ENCODE measurements at places on chromosomes 2 and 18.
A peak's percentile ranks its signal among the peaks of the same experiment; 100 is the strongest.

- no peaks in the 10 kb centered on the region for H3K36me3 ChIP-seq
- no peak for DNase-seq
- H3K27me3 ChIP-seq = no peaks in the 10 kb centered on the region
- no peaks in the 10 kb centered on the region for H3K4me1 ChIP-seq
- H3K27ac ChIP-seq = no peak overlapping the region
Measured at GRCh38 chr2:170217778-170218251, 39.9 kb downstream of the MYO3B start.

DNA sequence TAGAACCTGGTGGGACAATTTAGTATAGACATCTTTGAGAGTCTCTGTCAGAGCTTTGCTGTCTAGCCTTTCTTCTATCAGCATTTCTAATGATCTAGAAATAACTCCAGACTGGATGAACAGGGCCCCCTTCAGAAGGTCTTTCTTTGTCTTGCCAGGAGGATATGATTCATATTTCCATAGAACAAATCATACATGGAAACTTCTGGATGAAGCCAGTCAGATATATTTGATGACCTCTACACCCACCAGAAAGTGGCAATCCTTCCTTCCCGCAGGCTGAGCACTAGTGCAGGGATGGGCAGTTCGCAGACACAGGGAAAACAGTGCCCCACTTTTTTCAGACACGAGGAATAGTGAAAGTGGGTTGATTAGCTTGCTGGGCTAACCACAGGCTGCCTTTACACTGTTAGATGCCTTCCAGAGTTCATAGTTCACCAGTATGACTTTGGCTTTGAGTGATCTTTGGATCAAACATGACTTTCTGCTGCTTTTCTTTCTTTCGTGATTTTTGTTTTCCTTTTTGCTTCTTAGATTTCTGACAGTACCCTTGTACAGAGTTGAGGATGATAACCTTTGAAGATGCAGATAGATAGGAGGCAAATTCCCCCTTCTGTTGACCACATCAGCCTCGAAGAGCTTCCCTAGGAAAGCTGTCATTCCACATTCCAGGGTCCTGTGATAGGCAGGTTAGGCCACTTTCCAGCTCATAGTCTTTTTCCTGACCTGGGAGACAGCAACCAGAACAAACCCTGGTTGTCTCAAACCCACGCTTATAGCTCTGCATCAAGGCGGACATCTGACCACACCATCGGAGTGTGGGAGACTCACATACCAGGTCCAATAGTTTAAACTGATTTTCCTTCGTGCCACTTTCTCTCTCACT lies 237.0 kb downstream of the ZNF407 start:
- H3K4me3 ChIP-seq = no peak overlapping the region
- H3K27ac ChIP-seq = no peak overlapping the region
- H3K27me3 ChIP-seq = no peaks in the 10 kb centered on the region
- no peak for DNase-seq
- H3K4me1 ChIP-seq = no peaks in the 10 kb centered on the region
- no peaks in the 10 kb centered on the region for H3K36me3 ChIP-seq

- H3K27me3 ChIP-seq = peaks cover 9% of the 10 kb centered on the region
- no peaks in the 10 kb centered on the region for H3K36me3 ChIP-seq
- no peaks in the 10 kb centered on the region for H3K4me1 ChIP-seq
- no peak within 1 kb of the TSS for H3K4me3 ChIP-seq
- DNase-seq = no peak
- no peak within 1 kb of the TSS for H3K27ac ChIP-seq
Measured at GRCh38 chr2:14632133-14632936, at the start of gene LRATD1. LRATD1 (plus strand) TSS chr2:14632717; CDS start chr2:14633980, 1,263 bp downstream.

DNA sequence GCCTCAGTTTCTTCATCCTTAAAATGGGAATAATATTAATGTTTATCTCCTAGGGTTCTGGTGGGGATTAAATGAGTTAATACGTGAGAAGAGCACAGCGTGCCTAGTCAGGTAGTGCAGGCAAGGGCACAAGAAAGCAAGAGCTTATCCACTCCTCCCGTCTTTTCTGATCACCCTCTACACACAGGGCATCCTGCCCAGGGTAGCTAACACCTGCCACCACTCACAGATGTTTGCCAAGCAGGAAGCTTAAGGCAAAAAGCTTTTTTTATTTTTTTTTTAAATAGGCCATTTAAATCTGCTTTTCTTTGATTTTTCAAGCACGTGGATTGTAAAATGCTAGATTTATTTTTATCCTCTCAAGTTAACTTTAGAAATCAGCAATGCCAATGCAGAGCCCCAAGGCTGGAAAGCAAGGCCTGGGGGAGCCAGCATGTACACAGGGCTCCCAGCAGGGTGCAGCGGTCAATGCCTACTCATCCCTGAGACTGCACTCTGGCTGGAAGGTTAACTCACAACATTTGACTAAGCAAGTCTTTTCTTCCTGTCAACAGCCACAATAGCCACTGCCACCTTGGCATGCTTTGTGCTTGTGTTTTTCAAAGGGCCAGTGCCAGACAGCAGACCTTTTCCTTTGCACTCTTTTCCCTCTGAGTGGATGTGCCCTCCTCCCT lies 86.5 kb upstream of the ACAA2 start:
- H3K27ac ChIP-seq = no peak overlapping the region
- no peaks in the 10 kb centered on the region for H3K4me1 ChIP-seq
- no peak overlapping the region for H3K4me3 ChIP-seq
- DNase-seq = no peak
- no peaks in the 10 kb centered on the region for H3K36me3 ChIP-seq

DNA sequence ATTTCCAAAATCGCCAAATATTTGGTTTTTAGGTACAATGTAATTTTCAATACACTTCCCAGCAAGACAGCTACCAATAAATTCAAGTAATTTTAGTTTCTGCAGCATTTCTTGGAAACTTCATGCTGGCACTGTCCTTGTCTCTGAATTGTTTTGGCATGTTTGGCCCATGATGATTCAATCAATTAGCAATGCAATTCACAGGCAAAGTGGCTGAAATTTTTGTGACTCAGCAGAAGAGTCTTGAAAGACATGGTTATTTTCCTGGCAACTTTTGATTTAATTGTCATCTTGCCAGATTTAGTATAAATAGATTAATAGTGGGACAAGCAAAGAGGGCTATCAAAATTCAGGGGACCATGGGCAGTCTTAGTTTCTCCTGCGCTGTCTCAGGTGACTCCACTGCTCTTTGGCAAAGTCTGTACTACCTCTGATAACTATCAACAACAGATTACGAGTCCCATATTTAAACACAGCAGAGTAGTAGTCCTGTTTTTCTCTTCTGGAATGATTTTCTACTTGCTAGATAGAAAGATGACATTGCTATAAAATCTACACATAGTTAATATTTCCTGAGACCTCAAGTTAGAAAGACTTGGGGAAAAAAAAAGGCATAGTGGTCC lies 88.9 kb upstream of the CYP26B1 start:
- no peak for DNase-seq
- no peaks in the 10 kb centered on the region for H3K4me1 ChIP-seq
- no peaks in the 10 kb centered on the region for H3K36me3 ChIP-seq
- H3K4me3 ChIP-seq = no peak overlapping the region

GRCh38 chr2:96306370-96306769 lies 1.0 kb upstream of the SNRNP200 start:
- H3K27ac ChIP-seq = peak overlapping the region; percentile 97
- H3K4me3 ChIP-seq = peak overlapping the region; percentile 90
- H3K27me3 ChIP-seq = no peaks in the 10 kb centered on the region
- peaks cover 45% of the 10 kb centered on the region for H3K4me1 ChIP-seq

All from CD4-positive, CD25-positive, alpha-beta regulatory T cell (primary cell).